NCI-H1048 (cell line): ENCODE measurements at places on chromosomes 4 and X.
A peak's percentile ranks its signal among the peaks of the same experiment; 100 is the strongest.

DNA sequence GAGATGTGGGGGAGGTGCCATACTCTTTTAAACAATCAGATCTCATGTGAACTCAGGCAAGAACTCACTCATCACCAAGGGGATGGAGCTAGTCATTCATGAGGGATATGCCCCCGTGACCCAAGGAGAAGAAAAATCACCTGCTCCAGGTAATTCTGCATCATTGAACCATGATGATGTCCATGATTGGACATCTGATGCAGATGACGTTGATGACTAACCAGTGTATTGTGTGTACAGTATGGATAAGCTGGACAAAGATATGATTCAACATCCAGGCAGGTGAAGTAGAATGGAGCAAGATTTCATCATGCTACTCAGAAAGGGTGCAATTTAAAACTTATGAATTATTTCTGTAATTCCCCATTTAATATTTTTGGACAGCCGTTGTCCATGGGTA, 286.4 kb upstream of the SMIM31 start:
- no peak for DNase-seq

DNA sequence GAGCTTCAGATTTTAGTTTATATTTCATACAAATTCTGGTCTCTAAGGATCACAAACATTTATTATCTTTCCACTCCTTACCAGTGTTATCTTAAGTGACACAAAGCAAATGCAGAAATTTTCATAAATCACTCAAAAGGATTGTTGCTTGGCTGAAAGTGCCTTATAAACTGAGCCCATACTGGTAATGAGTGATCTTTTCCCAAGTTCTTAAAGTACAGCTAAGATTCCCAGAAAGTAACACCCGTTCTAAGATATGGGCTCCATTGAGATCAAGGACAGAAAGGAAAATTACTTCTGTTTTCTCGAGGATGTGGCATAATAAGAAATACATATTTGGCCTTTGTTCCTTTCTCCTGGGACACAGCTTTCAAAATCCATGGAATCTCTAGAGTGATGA, 313.7 kb downstream of the ARHGAP24 start:
- DNase-seq, result no peak

DNA sequence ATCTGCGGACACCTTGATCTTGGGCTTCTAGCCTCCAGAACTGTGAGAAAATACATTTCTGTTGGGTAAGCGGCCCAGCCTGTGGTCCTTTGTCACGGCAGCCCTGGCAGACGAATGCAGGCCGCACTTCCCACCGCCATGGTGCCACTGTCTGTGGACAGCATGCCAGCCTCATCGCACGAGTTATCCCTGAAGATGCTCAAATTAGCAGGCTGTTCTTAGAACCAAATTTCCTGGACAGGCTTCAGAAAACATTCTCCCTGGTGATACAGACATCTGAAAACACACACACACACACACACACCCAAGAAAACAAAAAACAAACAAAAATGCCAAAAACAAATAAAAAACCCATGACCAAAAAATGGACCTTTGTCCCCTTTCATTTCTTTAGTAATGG, 343.5 kb upstream of the GATB start:
- no peak for DNase-seq

DNA sequence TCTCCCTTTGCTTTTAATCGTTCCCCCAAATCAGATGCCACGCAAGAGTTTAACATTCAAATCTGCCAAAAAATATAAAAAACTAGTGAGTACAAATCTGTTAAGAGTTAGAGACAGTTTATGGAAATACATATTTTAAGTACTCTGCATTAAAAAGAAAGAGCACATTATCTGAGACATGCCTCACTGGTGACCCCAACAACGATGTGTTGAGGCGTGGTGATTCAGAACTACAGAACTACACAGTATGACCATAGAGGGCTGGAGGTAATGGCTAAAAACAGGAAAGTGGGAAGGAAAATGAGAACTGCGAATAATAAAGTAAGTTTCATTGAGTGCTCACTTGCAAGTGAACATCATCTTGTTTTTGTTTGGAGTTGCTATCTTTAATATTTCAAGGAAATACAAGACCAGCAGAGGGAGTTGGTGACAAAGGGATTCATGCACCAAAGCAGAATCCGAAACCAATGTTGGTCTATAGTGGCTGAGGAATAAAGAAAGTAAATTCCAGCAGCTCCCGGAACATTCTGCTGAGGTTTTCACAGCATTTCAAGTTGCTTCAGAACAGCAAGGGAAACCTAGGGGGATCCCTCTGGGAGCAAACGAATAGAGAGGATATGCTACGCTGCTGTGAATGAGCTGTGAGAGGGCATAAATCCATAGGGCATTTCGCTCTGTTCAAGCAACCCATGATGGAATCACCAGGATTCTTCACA, 92.2 kb downstream of the DCHS2 start:
- no peak for DNase-seq

- no peak for DNase-seq
Measured at GRCh38 chrX:127764674-127765073, 287.5 kb downstream of the ACTRT1 start.

DNA sequence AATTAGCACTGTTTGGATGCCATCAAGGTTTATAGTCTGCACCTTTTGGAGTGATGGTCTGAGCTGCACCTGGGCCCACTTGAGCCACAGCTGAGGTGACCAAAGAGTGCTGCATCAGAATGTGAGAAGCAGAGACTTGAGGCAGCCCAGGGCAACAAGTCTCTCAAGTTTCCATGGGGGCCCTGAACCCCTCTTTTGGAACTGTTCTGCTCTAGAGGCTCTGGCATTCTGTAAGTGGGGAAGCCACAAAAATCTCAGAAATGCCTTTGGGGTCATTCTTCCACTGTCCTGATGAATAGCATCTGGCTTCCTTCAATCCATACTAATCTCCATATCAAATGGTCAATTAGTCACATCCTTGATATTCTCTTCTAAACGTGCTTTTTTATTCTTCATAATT, 298.4 kb upstream of the MAOA start:
- DNase-seq, result no peak

- DNase-seq, result no peak
Measured at GRCh38 chr4:168735735-168736134, 238.9 kb downstream of the PALLD start.

- DNase-seq, result no peak
Measured at GRCh38 chr4:145843148-145843547, 95.5 kb downstream of the ZNF827 start.

DNA sequence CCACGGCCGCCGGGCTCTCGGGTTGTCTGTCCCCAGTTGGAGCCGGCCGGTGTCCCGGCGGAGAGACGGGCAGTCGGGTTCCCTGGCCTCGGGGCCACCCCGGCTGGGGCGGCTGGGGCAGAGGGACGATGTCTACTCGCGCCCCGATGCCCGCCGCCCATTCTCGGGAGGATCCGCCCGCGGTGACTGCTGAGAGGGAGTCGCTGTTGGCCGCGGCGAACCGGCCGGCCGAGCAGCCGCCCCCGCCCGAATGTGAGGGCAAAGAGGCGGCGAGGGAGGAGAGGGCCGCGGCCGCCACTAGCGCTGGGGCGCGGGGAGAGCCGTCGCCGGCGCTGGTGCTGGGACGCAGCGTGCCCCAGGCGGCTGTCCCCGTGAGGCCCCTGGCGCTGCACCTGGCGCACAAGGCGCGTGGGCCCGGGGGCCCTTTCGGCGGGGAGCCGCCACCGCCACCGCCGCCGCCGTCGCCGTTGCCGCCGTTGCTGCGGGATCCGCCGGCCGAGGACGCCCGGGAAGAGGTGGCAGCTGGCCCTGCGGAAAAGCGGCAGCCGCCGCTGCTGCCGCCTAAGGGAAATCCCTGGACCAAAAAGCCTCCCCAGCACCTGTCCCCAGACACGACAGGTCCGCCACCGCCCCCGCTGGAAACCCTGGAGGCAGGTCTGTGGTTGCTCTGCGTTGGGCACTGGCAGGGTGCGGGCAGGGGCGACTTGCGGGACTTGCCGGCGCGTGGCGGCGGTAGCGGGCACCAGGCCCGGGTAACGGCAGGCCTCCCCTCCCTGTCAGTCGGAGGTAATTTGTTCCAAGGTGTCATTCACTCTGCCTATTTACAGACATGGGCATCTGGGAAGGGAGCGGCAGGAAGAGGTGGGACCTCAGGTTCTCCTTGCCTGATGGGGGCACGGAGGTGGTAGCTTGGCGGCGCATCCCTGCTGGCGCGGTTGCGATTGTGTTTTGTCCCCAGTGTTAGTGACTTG, 739 bp downstream of the LARP1B start:
- DNase-seq, result peak; percentile 34
